ENCODE measurements at places on chromosomes 13 and 19.

- DNase-seq, result no peak
Observed at GRCh38 chr19:14516746-14517438, 1.3 kb downstream of the DNAJB1 start.

DNA sequence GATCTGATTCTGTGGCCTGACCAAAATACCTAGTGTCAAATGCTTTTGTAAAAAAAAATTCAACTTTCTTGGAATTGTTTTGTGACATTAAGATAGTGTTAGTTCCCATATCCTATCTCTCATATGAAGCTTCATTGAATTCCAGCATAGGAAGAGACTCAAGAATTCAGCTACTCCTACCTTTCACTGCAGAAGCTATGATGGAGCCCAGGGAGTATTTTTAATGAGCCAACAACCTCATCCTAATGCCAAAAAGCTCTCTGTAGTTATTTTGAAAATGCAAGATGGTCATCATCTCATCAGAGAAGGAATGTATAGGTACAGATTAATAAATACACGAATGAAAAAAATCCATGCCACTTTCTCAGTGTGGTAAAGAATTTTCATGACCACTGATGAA, 431.2 kb upstream of the SGCG start:
- DNase-seq, result no peak

- no peak for DNase-seq
Observed at GRCh38 chr19:17567940-17568339, 12.5 kb downstream of the COLGALT1 start.

DNA sequence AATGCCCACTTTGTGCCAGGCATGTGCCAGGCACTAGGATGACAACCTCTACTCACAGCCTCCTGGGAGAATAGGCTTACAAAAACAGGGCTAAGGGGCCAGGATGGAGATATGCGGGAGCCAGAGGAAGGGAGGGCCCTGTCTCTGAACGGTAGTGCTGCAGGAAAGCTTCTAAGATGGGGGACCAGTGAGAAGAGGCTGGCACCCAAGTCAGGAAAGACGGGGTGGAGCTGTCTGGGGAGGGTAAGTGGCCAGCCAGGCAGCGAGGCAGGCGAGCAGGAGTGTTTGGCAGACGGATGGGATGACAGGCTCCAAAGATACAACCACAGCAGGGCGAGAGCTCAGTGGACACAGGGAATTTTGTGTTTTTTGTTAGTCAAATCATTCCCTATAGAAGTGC, 44.7 kb upstream of the GPI start:
- DNase-seq, result no peak

DNA sequence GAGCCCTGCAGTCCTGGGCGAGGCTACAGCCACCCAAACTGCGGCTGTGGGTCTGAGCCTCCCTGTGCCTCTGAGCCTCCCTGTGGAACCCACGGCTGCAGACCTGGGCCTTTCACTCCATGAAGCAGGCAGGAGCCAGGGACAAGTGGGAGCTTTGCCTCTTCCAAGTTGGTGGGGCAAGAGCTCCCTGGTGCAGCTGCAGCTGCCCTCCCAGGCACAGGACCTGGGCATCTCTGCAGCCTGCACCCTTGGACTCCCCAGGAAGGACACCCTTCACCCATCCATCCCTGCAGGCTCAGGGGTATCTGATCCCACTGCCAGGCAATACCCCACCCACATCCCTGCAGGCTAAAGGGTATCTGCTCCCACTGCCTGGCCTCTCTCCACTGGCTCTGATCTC, 2.3 kb downstream of the TEX26 start:
- no peak for DNase-seq

- no peak for DNase-seq
Observed at GRCh38 chr13:61927648-61928047, 512.0 kb upstream of the PCDH20 start.

All from right forelimb (tissue), 1 donor.